ENCODE measurements at places on chromosomes 1 and 21.

DNA sequence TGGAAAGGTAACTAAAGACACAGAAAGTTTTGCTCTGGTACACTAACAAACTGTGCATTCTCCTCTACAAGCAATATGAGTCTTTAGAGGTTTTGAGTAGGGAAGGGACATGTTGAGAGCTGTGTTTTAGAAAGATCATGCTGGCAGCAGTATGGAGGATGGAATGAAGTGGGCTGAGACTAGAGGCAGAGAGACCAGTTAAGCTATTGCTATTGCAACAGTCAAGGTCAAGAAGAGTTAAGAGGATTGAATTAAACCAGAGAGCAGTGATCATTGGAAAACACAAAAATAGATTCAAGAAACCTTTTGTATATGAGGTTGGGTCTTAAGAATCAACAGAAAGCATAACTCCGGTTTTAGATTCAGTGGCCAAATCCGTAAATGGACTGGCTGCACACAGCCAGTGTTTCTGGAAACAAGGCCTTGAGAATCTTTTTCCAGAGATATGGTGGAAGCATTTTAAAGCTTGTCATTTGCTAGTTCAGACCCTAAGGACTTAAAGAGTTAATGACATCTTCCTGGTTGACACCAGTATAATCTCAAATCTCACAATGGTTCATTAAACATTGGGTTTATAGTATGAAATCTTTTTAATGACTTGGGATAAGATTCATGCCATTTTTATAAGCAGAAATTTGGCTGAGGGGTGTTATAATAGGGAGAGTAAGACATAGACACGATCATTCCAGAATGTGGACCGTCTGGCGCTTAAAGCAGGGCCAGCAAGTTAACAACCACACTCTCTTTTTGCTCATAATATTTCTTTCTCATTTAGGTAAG lies 177.9 kb downstream of the NR5A2 start:
- no peak for DNase-seq

DNA sequence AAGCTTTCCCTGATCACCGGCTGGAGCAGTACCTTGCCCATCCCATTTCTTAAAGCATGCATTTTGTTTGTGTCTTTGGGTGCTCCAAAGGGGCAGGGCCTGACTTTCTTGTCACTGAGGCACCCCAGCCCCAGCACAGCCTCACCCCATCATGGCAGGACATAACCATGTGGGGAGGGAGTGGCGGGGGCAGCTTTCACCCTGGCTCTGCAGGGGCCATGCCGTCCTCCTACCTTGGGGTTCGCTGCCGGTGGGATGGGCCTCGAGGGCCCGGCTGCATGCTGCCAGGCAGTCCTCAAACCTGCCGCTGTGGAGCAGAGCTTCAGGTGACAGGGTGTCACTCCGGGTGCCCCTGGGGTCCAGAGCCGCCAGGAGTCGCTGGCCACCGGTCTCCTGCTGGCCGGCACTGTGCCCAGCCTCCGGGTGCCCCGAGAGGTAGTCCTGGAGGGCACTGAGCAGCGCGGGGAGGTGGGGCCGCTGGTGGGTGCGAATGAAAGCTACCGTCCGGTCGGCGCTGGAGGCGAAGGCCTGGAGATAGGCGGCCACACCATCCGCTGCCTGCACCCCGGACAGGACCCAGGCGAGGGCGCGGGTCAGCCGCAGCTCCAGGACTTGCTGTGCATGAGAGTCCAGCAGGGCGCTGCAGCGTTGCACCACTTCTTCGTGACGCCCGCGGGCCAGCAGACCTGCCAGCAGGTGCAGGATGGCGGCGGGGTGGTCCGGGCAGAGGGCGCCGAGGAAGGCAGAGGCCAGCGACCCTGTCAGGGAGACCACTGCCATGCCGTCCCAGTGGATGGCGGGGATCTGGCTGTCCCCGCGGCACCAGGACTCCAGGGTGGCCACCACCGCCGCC lies 1.5 kb downstream of the TTC34 start:
- DNase-seq = peak; percentile 19

- no peak for DNase-seq
Measured at GRCh38 chr1:215084621-215085020, 2.1 kb downstream of the KCNK2 start.

- DNase-seq = no peak
Measured at GRCh38 chr1:168470901-168471431, 72.8 kb downstream of the XCL2 start.

- DNase-seq = no peak
Measured at GRCh38 chr1:118116909-118117308, 68.1 kb downstream of the SPAG17 start.

GRCh38 chr1:181222972-181223505 lies 134.5 kb downstream of the IER5 start:
- no peak for DNase-seq

DNA sequence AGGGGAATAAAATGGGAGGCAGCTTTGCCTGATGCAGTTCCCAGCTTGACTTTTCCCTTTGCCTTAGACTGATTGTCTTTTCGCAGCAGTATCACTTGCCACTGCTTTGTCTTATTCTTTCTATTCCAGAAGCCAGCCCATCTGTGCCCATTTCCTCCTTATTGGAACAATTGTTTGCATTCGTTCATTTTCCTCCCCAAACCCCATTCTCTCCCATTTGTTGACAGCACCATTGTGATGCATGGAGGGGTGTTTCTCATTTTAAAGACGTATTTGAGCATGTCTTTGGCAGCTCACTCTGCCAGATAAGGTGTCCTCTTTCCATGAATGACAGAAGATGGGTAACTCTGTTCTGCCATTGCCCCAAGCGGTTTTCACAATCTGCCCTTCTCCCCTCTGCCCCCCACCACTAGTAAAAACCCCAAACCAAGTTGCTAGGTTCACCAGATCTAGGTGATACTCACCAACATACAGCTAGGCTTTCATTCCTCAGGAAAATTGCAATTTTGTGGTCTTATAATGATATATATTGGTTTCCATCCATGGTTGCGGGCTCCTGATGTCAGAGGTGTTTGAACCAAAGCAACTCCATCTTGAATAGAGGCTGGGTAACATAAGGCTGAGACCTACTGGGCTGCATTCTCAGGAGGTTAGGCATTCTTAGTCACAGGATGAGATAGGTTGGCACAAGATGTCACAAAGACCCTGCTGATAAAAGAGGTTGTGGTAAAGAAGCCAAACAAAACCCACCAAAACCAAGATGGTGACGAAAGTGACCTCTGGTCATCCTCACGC lies 30.8 kb downstream of the SERBP1 start:
- DNase-seq = no peak

GRCh38 chr1:230693221-230693620 lies 20.7 kb downstream of the AGT start:
- no peak for DNase-seq

GRCh38 chr1:119964673-119965363 lies 68.5 kb upstream of the ADAM30 start:
- no peak for DNase-seq

DNA sequence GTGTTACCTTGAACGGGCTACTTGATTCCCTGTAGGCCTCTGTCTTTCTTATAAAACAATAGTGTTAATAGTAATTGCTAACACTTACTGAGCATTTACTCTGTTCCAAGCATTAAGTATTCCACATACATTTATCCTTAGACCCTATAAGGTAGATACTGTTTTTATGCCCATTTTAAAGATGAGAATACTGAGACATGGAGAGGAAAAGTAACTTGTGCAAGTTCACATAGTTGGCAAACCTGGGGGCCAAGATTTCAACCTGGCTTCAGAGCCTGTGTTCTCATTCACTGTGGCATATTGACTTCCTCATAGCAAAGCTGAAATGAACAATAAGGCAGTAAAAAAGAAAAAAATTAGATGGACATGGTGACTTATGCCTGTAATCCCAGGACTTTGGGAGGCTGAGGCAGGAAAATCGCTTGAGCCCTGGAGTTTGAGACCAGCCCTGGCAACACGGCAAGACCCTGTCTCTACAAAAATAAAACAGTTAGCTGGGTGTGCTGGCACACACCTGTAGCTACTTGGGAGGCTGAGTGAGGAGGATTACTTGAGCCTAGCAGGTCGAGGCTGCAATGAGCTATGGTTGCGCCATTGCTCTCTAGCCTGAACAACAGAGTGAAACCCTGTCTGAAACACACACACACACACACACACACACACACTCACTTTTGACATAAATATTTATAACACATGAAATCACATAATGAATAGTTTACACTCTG lies 19.6 kb upstream of the HMGN2 start:
- no peak for DNase-seq

DNA sequence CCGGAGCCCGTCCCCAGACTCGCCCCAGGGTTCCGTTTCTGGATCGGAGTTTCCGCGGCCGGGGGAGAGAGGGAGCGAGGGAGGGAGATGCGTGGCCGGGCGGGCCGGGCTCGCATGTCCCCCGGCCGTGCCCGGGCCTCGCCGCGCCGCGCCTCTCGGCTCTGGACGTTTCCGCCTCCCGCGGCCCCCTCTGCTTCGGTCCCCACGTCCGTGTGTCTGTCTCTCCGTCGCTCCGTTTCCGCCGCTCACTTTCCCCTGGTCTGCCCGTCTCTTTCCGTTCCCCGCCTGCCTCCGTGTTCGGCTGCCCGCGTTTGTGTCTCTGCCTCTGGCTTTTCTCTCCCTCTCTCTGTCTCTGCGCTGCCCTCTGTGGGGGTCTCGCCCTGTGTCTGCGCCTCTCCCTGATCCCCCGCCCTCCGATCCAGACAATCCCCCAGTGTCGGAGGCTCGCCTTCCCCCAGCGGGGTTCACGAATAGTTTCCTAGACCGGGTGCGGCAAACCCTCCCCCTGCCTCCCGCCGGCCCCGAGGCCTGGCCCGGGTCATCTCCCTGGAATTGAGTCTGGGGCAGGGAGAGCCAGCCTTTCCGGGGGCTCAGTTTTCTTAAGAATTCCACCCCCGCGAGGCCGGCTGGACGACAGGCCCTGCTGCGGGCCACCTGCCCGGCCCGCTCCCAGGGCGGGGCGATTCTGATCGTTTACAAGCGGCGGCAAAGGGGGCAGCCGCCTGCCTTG lies 735 bp downstream of the NBL1 start:
- no peak for DNase-seq

Measured in activated CD4-positive, CD25-positive, alpha-beta regulatory T cell treated with anti-CD3 and anti-CD28 coated beads, Interleukin-2, amount 50 U/mL, for 72 hours (primary cell).